ENCODE measurements at places on chromosomes 7 and 10.
A peak's percentile ranks its signal among the peaks of the same experiment; 100 is the strongest.

- no peak for DNase-seq
These were observed 41.3 kb downstream of the IL2RA start for GRCh38 chr10:6020826-6021225.

GRCh38 chr7:103031781-103032180 lies 42.8 kb downstream of the FBXL13 start:
- DNase-seq: peak; percentile 46

- no peak for DNase-seq
These were observed 64.1 kb downstream of the XPNPEP1 start for GRCh38 chr10:109859221-109859620.

DNA sequence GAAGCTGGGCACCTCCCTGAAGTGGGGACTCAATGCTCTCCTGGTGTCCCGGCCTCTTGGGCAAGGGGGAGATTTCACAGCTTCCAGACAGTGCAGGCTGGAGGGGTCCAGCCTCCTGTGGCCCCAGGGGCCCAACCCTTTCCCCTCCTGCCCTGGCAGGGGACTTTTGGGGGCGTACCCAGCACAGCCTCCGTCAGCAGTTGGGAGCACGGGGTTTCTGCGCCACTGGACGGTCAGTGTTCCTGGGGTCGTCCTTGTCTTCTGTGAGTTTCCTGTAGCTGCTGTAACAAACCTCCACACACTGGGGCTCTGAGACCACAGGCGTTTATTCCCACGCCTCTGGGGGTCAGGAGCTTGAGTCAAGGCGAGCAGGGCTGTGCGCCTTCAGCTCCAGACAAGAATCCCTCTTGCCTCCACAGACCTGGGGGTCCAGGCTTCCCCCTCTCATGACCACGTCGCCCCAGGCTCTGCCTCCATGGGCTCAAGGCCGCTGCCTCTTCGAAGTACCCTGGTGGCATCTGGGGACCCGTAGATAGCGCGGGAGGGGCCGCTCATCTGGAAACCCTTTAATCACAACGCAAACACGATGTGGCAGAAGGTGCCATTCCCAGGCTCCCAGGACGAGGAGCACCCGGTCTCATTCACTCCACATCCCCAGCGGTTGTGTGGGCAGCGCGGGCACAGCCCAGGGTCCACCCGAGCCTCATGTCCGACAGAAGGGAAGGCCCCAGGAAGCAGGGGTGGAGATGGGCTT lies 14.0 kb downstream of the PWWP2B start:
- DNase-seq: no peak

DNA sequence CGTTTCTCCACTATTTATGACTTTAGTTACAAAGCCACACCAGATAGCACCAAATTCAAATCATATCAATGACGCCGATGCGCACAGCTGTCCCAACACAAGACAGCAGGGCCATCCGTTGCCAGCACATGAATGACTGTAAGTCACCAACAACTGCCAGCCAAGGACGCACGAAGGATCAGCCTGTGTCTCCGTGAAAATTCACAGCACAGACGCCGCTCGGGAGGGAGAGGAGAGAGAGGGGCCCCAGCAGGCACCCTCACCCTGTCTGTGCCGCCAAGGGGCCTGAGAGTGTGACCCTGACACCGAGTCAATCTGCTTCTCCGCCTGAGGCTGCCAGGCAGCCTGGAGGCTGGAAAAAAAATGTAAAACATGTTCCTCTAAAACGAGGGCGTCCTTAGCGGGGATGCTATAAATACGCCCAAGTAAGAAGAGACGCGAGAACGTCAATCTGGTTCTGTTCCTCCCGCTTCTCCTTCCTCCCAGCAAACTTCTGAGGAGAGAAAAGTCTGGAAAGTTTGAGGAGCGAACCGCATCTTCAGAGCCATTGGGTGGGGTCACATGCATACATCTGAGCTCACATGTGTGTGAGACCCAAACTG lies 111.2 kb downstream of the PTPRN2 start:
- no peak for DNase-seq

DNA sequence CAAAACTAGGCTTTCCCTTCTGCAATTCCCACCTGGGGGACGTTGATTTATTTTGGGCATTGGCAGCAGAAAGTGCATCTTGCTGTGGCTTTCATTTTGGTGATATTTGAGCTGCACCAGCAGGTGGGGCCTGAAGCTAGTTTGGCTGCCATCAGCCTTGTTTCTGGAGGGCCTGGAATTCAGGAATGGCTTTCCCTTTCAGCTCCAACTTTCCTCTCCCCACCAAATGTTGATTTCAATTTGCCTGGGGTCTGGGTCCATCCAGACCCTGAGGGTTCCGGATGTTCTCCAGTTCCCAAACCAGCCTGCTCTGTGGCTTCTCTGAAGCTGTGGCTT lies 640.4 kb downstream of the TYW1 start:
- DNase-seq: no peak

DNA sequence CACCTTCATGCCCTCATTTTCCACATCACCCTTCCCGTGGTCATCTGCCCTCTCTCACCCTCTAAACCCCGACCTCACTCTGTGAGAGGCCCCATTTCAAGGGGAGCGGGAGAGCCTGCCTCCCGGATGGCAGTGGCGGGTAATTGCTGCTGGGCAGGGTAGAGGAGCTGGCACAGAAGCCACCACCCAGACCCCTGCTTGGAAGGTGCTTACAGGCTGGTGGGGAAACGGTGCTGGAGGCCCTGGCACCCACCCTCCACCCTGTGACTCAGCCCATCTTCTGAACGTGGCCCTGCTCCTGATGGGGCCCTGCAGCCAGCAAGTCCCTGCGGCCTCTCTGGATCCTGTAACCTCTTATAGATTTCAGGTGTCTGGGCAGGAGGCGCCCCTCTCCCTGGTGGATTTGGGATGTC lies 10.6 kb upstream of the PWWP2B start:
- DNase-seq: no peak

DNA sequence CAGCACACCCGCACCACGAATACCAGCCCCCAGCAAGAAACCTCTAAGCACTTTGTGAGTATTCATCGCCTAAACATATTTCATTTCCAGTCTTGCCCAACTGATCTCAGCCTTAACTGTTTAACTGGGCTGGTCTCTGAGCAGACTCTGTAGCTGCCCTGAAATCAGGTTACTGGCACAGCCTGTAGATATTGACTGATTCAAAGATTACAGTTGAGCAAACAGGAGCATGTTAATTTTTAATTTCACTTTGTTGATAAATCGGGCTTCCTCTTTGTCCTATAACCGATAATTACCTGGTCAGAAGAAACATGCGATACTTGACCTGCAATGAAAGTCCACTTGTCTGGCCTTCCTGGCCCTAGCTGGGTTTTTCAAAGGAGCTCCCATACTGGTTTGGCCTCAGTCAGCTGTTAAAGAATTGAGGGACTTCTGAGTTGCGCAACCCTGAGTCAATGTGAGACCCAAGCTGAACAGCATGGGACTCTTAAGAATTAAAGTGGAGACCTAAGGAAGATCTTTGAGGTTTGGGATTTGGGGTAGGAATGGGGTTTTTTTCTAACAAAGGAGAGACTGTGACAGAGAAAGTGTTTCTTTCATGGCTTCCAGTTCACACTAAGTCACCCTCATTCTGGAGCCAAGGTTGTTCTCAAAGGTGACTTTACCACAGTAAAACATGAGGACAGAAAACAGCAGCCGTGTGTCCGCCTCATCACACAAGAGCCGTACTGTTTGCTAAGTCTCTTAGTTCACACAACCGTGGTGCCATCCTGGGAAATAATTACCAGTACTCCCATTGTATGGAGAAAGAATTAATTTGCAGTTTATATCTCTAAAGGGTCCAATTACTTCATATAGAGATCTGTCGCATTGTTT lies 75.9 kb downstream of the PPP1R3C start:
- no peak for DNase-seq

DNA sequence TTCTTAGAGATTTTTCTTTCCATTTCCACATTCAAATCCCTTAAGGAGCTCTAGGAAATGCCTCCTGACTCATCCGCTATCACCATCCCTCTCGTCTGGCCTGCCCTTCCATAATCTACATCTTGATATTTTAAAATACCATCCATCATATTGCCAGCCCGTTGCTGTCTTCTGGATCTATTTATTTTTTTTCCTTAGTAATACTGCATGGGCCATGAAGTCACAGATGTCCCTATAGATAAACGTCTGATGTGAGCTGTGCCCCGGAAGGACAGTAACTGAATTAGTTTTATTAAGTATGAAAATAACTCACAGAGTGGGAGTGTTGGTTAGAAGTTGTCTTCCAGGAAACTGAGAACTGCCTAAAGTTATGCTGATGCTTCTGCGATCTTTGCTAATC lies 76.2 kb downstream of the KLF6 start:
- DNase-seq: no peak

DNA sequence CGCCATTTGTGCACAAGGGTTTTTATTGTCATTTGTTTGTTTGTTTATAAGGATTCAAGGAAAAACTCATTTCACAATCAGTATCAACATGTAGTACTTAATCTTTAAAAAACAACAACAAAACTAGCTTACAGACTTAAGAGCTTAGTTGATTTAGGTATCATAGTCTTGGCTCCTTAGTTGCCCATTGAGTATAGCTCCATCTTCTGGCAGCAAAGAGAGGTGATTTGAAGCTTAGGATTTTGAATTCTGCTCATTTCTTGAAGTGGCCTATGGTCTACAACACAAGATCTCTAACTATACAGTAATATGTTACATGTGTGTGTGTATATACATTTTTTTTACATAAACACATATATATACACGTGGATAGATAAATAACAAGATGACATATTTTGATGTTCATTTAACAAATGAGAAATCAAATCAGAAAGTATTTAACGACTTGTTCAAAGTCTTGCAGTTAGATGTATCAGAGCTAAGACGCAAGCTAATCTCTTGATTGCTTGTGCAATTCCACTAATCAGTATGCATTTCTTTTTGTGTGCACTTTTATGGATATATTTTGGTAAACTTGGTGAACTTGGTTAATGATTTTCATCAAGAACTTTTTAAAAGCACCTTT lies 307.3 kb downstream of the CAMK1D start:
- DNase-seq: peak; percentile 65

GRCh38 chr7:5497295-5498103 lies 73.9 kb upstream of the TNRC18 start:
- DNase-seq: no peak

GRCh38 chr7:88040694-88041093 lies 106.6 kb downstream of the ADAM22 start:
- DNase-seq: peak; percentile 69

DNA sequence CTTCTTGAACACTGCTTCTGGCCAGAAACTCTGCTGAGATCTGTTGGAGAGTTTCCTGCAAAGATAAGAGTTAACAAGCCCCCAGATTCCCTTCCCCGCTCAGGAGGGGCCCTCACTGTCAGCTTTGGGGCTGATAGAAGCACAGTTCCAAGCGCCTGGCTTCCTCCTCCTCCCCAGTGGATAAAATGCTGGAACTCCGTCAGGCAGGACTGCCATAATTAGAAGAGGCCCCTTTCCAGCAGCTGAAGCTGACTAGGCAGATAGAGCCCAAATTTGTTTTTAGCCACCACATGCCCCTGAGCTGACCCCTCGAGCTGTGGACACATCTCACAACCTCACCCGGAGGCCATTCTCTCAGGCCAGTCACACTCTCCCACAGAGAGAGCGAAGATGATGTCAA lies 89.4 kb downstream of the TBXAS1 start:
- DNase-seq: no peak

GRCh38 chr7:610141-610530 lies 90.5 kb upstream of the PDGFA start:
- DNase-seq: no peak

- peak; percentile 76 for DNase-seq
These were observed 11.4 kb upstream of the FAS start for GRCh38 chr10:88979153-88979562.

GRCh38 chr7:39757604-39758003 lies 134.2 kb downstream of the RALA start:
- DNase-seq: no peak

DNA sequence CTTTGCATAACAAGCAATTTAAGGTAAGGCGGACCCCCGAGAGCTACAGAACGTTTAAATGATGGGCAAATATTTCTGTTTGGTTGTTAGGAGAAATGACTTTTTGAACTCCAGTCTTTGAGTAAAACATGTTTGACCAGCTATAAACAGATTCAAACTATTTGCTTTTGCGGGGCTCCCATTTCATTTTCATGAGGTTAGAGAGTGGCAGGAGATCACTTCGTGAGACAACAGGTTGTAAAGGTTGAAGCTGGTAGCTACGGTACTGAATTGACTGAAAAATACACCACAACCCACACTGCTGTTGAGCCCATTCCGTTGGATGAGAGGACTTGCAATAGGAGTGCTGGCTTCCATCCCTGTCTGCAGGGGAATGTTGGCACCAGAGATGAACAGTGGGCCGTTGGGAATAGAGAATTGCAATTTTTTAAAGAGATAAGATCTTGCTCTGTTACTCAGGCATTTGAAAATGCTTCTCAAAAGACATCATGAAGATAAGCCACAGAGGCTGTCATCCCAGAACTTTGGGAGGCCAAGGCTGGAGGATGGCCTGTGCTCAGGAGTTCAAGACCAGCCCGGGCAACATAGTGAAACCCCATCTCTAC lies 65.7 kb upstream of the CARD11 start:
- DNase-seq: no peak
